Activated CD4-positive, CD25-positive, alpha-beta regulatory T cell (primary cell): ENCODE measurements at places on chromosomes 3 and 15.

GRCh38 chr3:140199008-140199407 is 264.0 kb downstream of the CLSTN2 start:
- DNase-seq, result no peak

DNA sequence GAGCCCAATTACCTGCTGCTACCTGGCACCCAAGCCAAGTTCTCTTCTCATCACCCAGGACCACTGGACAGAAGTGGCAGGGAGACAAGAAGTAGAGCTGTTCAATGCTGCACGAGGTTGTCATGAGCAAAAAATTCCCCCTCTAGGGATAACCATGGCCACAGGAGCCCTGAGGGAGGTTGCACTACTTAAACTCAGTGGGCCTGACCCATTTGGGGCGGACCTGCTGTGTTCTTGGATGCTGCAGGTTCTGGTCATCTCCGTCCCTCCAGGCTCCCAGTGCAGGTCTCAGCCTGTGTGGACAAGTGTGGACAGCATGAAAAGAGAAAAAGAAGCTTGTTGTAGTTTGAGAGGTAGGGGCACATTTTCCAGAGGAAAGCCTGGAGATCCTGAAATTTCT is 26.1 kb upstream of the MANF start:
- no peak for DNase-seq

GRCh38 chr3:153138276-153139210 is 23.5 kb upstream of the RAP2B start:
- DNase-seq, result no peak

- DNase-seq, result no peak
These were observed 16.9 kb upstream of the SEMA4B start for GRCh38 chr15:90184119-90184785.

GRCh38 chr15:48307586-48307985 is 23.6 kb upstream of the DUT start:
- DNase-seq, result no peak

DNA sequence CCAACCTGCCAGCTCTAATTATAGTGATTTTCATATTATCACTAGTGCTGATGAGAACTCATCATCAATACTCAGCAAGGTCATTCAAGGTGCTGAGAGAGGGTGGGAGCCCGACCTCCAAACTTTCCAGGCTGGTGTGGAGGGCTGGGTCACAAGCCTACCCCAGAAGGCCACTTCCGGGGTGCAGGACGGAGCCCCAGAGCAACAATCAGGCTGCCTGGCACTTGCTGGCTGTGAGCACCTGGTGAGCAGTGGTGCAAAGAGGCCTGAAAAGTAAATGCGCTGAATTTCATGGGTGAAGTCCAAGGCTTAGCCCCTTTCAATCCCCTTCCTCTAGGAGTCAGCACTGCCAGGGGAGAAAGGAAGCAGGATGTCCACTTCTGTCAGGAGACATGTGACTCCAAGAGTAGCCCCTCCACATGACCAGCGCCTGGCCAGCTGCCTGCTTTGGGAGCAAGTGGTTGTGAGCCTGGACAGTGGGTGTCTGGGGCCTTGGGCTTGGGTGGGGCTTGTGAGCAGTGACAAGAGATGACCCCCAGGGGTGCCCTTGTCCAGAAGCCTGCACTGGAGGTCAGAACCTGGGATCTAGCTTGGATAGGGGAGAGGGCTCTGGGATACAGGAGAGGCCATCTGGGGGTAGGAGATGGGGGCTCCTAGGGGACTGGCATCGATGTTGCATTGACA is 165.0 kb upstream of the TLE3 start:
- no peak for DNase-seq

GRCh38 chr3:156551746-156552145 is 3.2 kb downstream of the SSR3 start:
- no peak for DNase-seq

GRCh38 chr3:157999246-157999645 is 107.0 kb downstream of the SHOX2 start:
- DNase-seq, result no peak

GRCh38 chr3:194255252-194256039 is 95.7 kb downstream of the CPN2 start:
- peak; percentile 25 for DNase-seq

- DNase-seq, result no peak
These were observed 37.7 kb upstream of the TRAK1 start for GRCh38 chr3:42053476-42053875.

DNA sequence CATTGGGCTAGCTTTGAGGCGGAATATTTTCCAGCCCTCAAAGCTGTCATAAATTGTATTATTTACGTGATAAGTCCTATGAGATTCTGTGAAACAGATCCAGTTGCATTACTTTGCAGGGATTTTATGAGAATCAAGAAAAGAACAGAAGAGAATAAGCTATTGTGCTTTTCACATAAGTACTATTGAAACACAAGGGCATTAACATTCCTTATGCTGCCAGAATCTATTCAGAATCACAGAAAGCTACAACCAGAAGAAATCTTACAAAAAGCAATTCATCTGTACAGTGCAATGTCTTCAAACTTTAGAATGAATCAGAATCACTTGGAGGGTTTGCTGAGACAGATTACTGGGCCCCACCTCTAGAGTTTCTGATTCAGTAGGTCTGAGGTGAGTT is 10.6 kb upstream of the CACNA1D start:
- no peak for DNase-seq

DNA sequence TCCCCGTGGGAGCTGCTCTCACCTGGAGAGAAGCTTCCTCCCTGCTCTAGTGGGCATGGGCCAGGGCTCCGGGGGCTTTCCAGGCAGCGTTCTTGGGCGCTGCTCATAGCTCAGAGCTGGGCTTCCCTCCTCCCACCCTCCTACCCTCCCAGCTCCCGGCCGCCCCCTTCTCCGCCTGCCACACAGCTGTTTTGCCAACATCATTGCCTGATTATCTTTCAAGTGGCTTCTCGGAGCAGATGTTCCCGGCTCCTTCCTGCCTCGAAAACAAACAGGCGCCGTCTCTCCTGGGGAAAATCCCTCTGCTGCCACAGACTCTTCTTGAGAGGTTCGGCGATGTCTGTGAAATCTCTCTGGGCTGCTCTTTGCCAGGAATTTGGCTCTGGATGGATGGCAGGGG is 195.6 kb downstream of the RPLP1 start:
- DNase-seq, result no peak

DNA sequence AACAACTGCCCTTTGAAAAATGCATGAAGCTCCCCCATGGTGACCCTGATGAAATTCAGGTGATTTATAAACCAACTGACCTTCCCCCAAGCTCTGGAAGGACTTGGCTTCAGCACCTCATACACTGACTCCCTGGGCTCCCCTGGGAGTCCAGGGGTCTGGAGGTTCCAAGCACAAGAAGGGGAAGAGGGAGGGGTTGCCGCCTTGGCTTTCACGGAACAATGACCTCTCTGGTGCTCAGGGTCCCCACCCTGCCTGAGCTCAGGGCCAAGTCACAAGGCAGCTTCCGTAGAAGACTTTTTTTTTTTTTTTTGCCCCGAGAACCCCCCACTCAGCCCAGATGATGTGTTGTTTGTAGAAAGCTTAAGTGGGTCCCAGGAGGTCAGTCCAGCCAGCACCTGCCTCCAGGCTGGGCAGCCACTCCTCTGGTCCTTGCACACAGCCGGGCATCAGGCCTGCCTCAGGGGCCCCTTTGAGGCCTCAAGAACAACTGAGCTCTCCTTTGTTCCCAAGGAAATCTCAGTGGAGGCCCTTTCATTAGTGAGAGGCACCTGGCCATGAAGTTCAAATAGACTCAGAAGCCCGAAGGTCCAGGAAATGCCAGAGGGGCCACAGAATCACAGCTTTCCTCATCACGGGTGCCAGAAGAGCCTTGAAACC is 14.0 kb upstream of the ALAS1 start:
- DNase-seq, result no peak

DNA sequence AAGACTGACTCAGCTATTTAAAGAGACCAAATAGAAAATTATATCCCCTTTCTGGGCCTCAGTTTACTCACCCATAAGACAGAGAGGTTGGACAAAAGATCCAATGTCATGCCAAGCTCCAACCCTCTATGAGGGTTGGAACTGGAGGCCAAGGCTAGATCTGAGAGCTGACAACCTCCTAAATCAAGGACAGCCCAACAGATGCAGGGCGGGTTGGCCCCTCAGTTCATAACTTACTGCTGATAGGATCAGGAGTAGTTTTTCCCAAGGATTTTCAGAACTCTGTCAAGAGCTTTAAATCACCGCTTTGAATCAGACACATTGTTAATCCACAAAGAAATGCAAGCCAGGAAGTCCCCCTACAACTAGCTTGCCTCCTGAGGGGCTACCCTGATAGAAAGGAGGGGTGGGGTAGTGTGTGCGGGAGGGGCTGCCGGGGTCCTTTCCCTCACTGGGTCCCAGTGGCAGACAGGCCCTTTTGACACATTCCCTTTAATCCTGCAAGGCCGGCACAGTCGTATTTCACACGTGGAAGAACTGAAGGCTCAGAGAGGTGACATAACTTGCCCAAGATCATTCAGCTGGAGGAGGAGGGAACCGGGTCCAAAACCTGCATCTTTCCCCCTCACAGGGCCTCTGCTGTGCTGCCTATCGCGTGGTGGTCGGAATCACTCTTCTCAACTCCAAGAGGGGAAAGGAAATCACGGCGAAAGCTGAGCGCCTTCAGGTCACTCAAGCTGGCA is 21.4 kb downstream of the BMF start:
- DNase-seq, result no peak

DNA sequence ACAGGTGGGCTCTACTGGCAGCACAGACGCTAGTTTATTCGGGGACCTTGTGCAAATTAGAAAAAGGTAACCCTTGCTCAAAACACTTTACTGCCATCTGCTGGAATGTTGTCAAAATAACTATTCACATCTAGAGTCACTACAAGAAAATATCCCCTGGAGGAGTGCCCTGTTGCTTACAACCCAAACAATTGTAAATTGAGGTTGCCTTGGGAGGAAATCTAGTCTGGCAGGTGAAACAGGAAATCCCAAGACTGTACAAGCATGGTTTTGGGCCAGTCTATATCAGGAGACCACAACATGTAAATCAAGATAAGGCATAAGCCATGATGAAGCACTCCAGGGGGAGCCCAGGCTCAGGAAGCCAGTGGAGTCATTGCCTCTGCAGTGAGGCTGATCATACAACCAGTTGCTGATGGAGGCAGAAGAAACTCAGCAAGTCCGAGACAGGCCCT is 136.8 kb upstream of the ACP3 start:
- no peak for DNase-seq

DNA sequence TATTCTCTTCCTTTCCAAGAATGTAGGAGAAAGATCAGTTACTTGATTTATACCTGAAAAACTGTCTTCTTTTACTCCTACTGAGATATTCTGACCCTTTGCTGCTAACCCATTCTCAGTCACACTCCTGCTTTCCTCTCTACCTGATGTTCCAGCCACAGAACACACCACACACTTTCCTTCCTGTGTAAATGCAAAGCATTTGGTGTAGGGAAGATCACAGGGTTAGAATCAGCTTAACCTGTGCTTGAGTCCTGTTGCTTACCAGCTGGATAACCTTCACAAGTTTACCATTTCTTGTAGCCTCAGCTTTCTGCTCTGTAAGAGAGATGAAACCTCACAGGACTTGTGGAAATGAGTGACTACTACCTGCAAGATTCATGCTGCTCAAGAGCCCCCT is 489.8 kb upstream of the GOLIM4 start:
- DNase-seq, result no peak

GRCh38 chr3:1330107-1330506 is 237.3 kb downstream of the CNTN6 start:
- DNase-seq, result no peak

DNA sequence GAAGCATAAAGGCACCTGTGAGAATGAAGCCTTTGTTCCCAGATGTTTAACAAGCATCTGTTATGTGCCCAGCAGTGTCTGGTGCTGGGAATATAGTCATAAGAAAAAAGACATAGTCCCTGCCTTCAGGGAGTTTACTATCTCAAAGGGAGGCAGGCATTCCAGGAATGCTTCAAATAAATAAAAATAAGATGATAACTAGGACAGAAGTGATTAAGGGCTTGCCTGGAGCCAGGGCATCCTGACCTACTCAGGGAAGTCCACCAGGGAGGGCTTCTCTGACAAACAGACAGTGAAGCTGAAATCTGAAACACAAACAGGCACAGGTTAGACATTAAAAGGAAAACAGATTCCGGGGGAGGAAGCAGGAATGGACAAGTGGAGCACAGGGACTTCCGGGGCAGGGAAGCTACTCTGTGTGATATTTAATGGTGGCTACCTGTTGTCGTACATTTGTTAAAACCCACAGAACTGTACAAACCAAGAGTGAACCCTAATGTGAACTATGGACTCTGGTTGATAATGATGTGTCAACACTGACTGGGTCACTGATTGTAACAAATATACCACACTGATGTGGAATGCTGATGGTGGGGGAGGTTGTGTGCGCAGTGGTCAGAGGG is 53.3 kb downstream of the ITGB5 start:
- DNase-seq, result no peak

DNA sequence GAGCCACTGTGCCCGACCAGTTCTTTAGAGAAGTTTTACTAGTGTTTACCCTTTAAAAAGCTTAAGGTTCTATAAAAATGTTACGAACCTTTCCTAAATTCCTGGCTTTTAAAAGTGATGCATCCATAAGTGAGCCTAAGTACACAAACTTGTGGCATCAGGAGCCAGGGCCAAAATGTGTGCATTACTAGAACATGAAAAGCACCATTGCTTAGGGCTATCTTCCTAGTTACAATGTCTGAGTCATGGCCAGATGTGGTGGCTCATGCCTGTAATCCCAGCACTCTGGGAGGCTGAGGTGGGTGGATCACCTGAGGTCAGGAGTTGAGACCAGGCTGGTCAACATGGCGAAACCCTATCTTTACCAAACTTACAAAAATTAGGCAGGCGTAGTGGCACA is 39.9 kb downstream of the LEO1 start:
- no peak for DNase-seq

DNA sequence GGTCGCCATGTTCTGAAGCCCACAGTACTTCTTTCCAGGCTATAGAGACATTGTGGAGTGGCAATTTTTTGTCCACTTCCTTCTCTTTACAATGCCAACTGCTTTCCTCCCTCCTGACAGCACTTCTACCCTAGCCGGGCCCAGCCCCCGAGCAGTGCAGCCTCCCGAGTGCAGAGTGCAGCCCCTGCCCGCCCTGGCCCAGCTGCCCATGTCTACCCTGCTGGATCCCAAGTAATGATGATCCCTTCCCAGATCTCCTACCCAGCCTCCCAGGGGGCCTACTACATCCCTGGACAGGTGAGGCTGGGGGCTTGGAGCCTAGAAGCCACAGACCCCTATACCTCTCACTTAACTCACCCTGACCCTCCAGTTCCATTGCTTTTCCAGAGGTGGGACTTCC is 2.8 kb downstream of the EIF4G1 start:
- no peak for DNase-seq

GRCh38 chr3:186946756-186947375 is 16.5 kb downstream of the ST6GAL1 start:
- no peak for DNase-seq

GRCh38 chr3:71183549-71183948 is 400.0 kb downstream of the FOXP1 start:
- DNase-seq, result no peak

GRCh38 chr15:89513284-89513683 is 16.9 kb upstream of the RHCG start:
- no peak for DNase-seq

DNA sequence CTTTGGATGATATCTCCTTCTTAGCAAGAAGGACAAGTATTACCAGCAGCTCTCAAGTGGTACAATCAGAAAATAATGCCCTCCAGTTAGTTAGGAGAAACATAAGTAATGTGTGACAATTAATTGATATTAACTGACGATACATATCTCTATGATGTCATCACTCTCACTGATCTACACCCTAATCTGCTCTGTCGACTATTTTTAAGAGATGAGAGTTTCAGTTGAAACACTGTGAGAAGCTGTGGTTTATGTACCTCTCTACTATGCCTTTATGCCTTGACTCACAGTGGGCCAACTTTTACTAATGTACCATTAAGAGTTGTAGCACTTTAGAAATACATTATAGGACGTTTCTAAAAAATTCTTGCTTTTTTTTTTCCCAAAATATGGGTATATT is 8.6 kb downstream of the CEP152 start:
- DNase-seq, result no peak
